ENCODE measurements at places on chromosomes 6 and 20.

GRCh38 chr6:117829594-117830319 lies 77.3 kb upstream of the SLC35F1 start:
- DNase-seq: no peak

- no peak for DNase-seq
Observed at GRCh38 chr20:16043931-16044330, 529.3 kb downstream of the KIF16B start.

- no peak for DNase-seq
Observed at GRCh38 chr6:151577257-151577656, 83.4 kb downstream of the CCDC170 start.

GRCh38 chr6:81799323-81799722 lies 46.8 kb upstream of the TENT5A start:
- DNase-seq: no peak

DNA sequence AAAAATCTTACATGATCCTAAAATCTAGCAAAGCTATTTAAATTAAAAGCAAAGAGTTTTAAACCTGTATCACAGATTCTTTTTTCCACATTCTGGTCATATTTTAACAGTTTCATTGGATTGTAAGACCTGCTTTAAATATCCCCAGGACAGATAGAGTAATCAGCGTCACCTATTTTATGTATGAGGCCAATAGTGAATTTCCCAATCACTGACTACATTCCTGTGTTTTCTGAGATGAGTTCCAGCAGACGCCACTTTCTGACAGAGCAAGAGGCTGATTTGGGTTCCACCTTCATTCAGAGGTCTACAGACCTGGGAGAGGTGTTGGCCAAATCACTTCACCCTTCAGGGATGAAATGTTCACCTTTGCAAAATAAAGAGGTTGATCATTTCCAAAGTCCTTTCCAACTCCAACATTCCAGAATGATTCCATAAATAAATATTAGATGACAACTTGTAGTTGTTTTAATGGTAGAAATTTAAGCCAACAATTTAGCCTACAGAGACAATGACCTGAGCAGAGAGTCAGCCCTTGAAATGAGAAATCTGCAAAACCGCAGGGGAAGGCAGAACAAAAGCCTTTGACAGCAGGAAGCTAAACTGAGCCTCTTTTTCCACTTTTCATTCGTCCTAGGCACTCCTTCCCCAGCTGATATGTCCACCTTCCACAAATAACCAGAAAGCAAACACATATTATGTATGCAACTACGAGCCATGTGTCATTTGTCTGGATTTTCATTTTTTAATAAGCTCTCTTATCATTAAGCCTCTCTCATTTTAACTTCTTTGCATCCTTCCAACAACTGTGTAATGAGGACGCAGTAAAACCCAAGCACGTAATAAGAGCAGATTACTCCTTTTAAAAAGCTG lies 105.2 kb downstream of the TFAP2A start:
- no peak for DNase-seq

- no peak for DNase-seq
Observed at GRCh38 chr6:152625213-152625612, 11.9 kb downstream of the SYNE1 start.

- DNase-seq: no peak
Observed at GRCh38 chr6:159169557-159170332, 545 bp downstream of the FNDC1 start.

DNA sequence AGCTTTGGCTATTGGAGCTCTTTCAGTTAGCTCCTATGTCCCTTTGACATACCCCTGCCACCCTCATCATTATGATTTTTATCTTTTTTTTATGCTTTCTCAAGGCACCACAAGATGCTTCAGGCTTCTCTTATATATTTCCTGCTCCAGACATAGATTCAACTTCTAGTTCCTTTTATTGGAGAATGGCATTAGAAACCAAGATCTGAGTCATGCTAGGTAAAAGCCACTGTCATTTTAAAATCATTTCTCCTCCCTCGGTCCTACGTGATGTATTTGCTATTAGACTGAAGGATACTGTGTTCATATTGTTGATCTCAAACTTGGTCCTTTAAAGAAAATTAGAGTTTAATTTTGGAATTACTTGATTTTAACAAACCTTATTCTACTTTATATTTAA lies 8.3 kb downstream of the TENT5A start:
- no peak for DNase-seq

- DNase-seq: no peak
Observed at GRCh38 chr20:38066969-38067716, 33.6 kb downstream of the RPRD1B start.

DNA sequence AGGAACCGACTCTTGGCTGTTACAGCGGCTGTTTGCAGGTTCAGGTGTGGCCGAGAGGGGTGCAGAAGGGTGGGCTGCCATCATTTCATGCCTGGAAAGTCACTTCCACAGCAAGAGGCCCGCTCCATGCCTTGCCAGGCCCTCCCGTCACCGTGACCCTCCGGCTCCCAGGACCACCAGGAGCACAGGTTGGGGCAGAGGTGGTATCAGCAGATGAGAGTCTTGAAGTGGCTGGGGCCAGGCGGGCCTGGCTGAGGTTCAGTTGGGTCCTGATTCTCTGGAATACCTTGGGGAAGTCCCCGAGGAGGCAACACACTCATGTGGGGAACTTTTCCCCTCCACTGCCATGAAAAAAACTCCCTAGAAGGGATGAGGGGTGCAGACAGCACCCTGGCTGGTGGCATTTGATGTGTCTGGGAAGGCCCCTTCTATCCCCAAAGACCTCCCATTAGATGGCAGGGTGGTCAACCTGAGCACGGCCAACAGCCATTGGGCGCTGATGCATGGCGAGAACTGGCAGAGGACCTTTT lies 34.2 kb upstream of the IRF4 start:
- DNase-seq: no peak

GRCh38 chr6:75568100-75568499 lies 33.6 kb upstream of the SENP6 start:
- no peak for DNase-seq

- no peak for DNase-seq
Observed at GRCh38 chr6:21771626-21772320, 178.2 kb downstream of the SOX4 start.

GRCh38 chr6:166511316-166511715 lies 75.2 kb downstream of the RAMACL start:
- no peak for DNase-seq

DNA sequence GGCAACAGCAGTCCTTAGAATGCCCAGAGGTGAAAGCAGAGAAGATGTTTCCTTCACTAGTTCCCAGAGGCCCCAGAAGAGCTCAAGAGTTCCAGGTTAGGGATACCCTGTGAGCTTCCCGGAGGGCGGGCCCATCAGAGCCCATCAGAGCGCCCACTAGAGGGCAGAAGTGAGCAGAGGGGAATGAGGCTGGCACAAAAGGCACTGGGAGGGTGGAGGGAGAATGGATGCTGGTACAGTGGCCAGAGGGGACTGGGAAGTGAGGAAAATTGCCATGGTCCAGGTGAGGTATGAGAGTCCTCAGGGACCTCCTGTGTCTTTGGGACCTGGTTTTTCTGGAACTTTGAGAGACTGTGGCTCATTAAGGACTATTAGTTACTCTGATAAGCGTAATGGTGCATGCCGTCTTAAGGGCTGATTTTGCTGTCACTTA lies 57.3 kb downstream of the LINC00237 start:
- no peak for DNase-seq

GRCh38 chr6:48626421-48626820 lies 515.4 kb upstream of the PTCHD4 start:
- DNase-seq: no peak

DNA sequence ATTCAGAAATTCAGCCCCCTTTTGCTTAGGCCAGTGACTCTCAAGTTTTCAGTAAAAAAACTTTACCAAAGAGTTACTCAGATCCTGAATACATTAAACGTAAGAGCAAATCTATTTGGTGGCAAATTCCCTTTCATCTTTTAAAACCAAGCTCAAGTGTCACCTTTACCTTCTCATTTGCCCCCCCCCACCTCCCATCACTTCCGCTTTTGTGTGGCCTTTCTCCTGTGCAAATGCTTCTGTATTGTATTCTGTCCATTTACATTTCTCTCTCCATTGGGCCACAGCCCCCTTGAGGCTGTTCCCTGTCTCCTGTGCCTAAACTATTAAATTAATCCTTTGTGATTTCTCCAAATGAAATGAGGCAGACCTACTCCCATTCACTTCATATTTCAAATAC lies 1.9 kb downstream of the NOL7 start:
- DNase-seq: no peak

GRCh38 chr6:25088513-25088912 lies 152.8 kb upstream of the RIPOR2 start:
- DNase-seq: no peak

- DNase-seq: no peak
Observed at GRCh38 chr6:2848851-2849250, 7.2 kb upstream of the SERPINB1 start.

- peak; percentile 74 for DNase-seq
Observed at GRCh38 chr20:43456809-43457639, 672 bp upstream of the SRSF6 start.

DNA sequence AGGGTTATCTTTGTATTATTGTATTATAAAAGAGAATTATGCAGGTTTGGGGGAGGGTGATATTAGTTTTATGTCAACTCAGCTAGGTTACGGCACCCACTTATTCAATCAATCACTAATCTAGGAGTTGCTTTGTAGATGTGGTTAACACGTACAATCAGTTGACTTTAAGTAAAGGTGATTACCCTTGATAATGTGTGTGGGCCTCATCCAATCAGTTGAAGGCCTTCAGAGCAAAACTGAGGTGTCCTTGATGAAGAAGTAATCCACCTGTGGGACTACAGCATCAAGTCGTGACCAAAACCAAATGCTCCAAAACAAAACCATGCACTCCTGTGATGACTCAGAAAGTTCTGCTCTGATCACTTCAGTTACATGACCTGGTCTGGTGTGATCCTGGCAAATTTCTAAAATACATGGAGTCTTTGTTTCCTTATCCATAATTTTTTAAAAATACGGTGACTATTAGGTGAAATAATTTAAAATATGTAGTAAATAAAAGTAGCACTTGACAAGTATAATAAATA lies 114.1 kb downstream of the IYD start:
- no peak for DNase-seq

DNA sequence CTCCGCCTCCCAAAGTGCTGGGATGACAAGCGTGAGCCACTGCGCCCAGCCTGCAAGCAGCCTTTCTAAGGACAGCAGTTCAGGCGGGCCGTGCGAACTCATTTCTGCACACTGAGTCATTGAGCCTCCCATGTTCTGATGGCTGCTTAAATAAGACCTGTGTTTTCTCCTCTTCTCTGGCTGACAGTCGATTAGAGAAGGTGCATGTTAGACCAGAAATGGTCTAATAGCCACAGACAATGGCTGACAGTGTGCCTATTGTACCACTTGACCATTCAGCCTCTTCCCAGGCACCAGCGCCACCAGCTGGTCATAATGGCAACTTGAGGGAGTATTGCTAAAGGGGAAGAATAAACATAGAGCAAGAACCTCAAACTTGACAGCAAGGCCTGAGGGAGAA lies 6.2 kb downstream of the CST11 start:
- DNase-seq: no peak

DNA sequence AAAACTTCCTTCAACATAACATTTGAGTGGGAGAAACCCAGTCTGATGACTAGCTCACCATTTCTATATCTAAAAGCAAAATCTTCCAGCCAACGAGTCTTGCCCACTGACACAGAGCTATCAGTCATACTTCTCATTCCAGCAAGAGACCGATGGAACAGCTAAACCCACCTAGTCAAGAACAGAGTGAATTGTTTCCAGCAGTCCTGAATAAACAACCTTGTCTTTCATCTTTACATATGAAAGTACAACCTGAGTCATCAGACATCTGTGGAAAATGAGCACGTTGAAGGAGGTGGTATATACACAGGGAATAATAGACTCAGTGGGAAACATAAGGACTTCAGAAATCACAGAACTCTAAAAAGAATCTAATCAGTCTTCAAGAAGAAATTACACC lies 23.8 kb downstream of the NRSN1 start:
- no peak for DNase-seq

DNA sequence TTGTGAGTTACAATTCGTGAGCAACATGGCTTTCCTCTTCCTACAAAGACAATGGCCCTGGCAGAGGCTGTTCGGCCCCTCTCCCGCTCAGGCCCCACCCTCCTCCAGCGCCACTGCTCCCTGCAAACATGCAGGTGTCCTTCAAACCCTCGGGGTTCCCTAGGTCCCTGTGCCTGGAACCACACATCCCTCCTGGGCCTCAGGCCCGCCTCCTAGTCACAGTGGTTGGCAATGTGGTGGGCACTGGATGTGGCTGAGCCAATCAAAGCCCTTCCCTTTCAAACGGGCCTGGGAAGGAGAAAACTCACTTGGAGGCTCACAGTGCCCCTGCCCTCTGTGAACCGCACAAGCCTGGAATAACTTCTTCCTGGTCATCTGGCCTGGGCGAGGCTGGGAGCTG lies 147.2 kb downstream of the TFAP2C start:
- no peak for DNase-seq

- DNase-seq: no peak
Observed at GRCh38 chr20:24492698-24493097, 23.3 kb downstream of the SYNDIG1 start.

- DNase-seq: no peak
Observed at GRCh38 chr20:9375221-9375681, 139.1 kb upstream of the LAMP5 start.

GRCh38 chr20:12201289-12201991 lies 283.7 kb downstream of the BTBD3 start:
- DNase-seq: peak; percentile 48

- DNase-seq: no peak
Observed at GRCh38 chr20:19872001-19872400, 113.9 kb downstream of the RIN2 start.

- DNase-seq: no peak
Observed at GRCh38 chr6:163536770-163537169, 122.3 kb downstream of the QKI start.

- DNase-seq: no peak
Observed at GRCh38 chr6:21616005-21616404, 22.5 kb downstream of the SOX4 start.

GRCh38 chr6:138477913-138478539 lies 21.3 kb downstream of the NHSL1 start:
- DNase-seq: no peak

DNA sequence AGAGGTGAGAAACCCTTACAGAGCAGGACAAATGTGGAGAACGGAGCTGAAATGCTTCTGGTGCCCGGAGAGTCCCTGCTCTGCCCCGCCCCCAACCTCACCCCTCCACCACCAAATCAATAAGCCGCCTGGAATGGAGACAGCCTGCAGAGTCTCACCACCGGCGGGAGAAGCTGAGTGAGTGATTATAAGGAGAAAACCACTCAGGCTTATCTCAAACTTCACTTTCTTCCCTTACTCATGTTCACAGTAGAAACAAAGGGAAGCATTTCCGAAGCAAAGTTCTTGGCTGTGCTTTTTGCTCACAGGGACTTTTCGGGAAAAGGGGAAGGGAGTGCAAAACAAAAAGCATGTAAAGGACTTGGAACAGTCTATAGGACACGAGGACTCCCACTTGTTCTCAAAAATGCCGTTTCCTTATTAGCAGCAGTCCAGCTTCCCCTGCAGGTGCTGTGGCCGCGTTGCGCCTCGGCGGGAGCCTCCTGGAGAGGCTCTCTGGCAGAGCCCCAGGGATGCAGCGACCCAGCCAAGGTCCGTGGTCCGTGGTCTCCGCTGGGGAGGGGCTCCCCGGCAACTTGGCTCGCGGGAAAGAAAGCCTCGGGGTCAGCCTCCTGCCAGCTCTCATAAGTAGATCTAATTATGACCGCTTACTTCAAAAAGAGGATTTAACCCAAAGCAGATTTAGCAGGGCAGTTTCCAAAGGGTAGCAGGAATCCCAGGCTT lies 64.8 kb upstream of the TMEM30A start:
- no peak for DNase-seq

- DNase-seq: no peak
Observed at GRCh38 chr6:155867682-155868081, 412.0 kb upstream of the NOX3 start.

Data from fibroblast of skin of left biceps (primary cell).